ENCODE measurements at places on chromosomes 6 and 20.

GRCh38 chr20:7313047-7313446 is 545.6 kb downstream of the BMP2 start:
- DNase-seq = no peak

- no peak for DNase-seq
These were observed 9.1 kb downstream of the MAPK13 start for GRCh38 chr6:36139431-36139830.

DNA sequence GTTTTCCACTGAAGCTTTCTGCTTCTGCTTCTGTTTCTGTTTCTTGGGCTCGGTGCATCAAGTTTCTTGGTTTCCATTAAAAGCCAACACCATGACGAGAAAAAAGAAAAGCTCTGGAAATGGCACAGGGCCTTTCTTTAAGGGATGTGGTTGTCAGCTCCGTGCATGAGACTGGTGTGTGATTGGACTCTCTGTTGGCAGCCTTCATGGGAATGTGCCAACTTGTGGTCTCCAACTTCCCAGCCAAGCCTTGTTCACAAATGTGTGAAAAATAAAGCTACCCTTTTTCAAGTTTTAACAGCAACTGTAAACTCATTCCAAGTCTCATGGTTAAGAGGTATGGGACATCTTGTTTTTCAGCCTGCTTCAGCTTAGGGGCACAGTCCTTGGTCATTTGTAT is 68.7 kb upstream of the CST7 start:
- no peak for DNase-seq

DNA sequence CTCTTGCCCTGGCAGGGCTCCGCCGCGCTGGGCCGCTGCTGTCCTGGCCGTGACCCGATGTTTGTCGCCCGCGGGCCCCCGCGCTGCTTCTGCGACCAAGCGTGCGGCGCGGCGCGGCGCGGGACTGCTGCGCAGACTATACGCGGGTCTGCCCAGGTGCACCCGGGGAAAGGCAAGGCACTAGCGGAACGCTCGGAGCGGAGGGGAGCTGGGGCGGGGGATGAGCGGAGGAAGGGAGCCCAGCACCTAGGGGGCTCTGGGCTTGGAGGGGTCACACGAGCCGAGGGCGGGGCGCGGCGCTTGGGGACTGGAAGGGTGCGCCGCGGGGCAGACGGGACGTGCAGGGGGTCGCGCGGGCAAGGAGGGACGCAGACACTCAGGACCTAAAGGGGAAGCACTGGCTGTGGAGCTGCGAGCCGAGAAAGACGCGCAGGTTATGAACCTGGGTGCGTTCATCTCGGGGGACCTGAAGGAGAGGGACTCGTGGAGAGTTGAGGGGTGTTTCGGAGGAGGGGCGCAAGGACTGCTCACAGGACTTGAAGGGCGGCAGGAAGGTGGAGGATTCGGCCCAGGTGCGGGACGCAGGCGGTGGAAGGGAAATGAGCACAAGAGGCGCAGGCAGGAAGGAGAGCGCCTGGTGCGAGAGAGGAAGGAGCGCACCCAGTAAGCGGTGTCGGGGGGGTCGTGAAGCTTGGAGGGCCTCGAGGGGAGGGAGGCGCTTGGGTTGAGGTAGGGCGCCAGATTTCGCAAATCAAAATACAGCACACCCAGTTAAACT is 40.8 kb upstream of the ZNFX1 start:
- DNase-seq = peak; percentile 29

- DNase-seq = no peak
These were observed 84.7 kb downstream of the RNF182 start for GRCh38 chr6:14009431-14009830.

DNA sequence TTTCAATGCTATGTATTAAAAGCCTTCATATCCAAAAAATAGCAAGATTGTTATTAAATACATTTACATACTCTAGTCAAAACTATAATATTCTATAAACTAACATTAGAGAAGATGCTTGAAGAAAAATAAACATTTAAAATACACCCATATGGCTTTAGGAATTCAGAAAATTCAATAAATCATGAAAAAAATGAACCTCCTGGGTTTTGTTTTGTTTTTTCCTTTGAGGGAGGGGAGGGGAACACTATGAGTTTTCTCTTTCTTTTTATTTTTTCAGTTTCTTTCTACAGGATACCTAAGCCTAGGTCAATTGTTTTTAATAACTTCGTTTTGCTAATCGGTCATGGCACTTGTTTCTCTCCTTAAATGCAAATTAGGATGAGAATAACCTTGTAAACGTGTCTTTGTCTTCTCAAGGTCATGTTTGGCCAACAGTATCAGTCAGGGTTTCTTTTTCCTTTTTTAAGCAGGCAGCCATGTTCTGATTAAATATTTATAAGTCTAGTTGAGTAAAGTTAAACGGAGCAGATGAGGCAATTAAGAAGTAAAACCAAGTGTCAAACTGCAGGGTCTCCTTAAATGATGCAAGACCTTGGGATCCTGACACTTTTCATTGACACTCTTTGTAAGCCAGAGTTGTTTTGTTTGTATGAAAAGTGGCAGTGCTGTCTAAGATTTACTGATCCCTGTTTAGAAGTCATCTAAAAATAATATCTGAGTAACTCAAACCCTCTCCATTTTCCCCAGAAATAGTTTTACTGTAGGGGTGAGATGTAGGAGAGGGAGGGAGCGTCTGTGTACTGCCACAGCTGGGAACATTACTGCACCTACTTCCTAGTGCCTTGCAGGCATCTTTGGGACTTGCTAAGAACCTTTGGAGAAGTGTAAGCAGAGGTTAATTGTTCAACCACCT is 392.3 kb downstream of the PLCB1 start:
- no peak for DNase-seq

DNA sequence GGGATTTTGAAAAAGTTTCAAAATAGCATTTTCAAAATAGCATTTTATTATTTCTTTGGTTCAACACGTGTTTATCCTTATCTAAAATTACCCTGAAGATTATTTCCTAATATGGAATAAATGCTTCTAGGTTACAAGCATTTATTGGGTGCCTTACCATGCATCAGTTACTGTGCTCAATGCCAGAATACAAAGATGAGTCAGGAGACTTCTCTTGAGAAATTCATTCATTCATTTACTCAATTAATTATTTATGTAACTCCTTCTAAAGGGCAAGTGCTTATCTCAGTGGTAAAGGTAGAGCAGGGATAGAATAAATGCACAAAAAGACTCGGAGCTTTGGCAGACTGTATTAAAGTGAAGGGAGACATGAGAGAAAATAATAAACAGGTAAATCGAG is 150.1 kb upstream of the PDE7B start:
- DNase-seq = no peak

DNA sequence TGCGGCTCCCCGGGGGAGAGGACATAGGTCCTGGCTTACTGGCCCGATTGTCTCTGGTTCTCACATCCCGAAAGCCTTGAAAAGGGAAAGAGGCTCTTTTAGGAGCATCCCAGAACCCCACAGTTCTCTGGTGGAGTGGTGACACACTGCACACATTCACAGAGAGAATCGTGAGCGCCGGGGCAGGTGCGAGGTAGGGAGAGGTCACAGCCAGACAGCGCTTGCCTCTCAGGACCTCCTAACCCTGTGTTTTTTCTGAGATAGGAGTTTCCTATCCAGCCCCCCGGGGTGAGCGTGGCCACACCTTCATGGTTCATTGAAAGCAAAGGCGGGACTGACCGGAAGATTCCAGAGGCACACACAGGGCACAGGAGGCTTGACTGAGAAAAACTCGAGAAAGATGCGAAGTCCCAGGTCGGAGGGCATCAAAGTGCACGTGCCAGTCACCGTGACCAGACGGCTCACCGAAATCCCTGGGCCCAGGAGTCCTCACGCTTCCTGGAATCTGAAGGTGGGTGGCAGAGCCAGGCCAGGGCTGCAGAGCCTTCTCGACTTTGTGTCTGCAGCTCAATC is 46.5 kb upstream of the FRMD1 start:
- DNase-seq = no peak

GRCh38 chr6:145023116-145023726 is 712.1 kb downstream of the EPM2A start:
- DNase-seq = no peak

- no peak for DNase-seq
These were observed 63.6 kb upstream of the FAM184A start for GRCh38 chr6:119142041-119142440.

DNA sequence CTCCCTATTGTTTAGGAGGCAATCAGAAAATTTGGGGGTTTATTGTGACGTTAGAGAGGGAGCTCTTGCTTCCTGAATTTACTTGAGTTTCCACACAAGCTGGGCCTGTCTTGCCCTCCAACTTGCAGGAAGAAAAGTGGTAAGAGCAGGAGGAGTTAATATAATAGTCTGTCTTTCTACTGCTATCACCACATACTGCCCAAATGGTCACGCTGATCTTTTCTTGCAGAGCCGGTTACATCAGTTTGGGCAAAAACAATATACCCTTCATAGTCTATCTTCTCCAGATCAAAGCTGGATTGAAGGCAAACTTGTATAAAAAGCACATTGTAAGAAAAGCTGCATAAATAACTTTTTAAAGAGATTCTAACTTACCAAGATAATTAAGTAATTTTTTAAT is 46.3 kb upstream of the ECHDC1 start:
- DNase-seq = no peak

DNA sequence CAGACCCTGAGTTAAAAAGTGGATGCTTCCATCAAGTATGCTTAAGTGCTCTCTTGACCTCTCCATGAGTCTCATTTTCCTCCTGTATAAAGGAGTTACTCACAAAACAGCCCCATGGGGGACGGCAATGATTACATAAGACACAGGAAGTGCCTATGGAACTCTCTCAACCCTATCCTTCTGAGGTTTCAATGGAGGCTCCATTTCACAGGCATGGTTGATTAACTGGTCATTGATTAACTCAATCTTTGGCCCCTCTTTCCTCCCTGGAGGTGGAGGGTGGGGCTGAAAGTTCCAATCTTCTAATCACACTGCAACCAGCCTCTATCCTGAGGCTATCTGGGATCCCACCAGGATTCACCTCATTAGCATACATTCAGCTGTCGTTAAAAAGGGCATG is 29.3 kb downstream of the CST8 start:
- no peak for DNase-seq

DNA sequence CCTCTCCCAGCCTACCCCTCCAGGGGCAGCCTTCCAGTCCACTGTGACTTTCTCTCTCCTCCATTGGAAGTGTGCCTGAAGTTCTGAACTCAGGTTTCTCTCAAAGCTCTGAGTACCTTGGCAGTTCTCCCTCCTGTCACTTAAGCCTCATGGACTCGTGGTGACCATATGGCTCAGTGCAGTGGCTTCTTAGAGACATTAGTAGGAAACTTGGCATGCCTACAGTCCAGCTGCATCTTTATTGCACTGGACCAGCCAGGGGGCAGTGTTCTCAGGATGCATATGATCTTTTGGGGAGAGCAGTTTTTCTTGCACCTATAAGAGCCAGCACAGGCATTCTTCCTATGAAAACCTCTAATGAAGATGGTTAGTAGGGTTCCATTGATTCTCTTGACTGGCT is 47.5 kb upstream of the KCNK16 start:
- no peak for DNase-seq

GRCh38 chr20:5002077-5002413 is 735 bp upstream of the SLC23A2 start:
- no peak for DNase-seq

GRCh38 chr6:92050216-92050615 is 1369.1 kb downstream of the EPHA7 start:
- no peak for DNase-seq

DNA sequence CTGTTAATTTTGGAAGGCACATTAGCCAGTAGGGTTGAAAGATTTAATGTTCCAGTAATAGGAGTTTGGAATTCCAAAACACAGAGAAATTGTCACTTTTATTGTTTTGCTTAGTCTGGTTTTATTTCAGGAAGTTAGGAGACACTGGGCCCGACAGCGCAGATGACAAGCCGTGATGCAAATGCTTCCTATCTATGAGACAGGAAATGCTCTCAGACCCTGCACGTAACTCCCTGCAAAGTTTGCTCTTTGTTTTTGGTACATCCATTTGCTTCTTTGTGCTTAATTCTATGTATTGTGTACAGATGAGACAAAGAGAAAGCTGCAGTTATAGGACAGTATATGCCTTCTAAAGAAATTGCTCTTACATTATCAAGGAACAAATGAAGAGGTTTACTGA is 201.6 kb upstream of the SGK1 start:
- peak; percentile 31 for DNase-seq

- no peak for DNase-seq
These were observed 60.5 kb downstream of the NRN1 start for GRCh38 chr6:5946181-5946580.

GRCh38 chr6:10386756-10387654 is 27.9 kb downstream of the TFAP2A start:
- DNase-seq = no peak

DNA sequence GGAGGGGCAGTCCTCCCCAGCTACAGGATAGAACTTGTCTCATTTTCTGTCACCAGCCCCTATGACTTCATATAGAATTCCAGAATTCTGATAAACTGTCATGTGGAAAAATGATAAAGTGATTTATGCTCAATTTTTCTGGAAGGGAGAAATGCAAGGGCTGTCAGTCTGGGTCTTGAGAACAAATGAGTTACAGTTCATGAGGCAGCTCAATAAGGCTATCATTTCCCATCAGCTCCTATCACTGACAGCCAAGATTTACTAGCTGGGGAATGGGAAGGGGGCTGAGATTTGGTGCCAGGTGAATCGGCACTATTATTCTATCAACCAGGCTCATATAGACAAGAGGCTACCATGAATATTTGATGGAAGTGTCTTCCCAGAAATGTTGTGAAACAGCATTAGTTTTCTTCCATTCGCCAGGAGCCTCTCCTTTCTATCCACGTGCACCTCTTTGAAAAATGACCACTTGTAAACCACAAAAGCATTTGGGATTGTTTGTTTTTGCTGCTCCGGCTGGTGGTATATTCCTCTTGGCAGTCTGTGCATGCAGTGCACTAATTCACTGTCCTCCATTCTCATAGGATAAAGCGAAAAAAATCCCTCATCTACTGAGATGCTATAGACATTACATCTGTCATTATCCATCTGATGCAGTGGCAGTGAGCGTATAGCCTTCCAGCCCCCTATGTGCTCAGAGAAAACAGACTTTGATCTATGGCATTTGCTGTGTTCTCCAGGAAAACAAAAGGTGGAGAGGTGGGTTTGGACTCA is 528.7 kb upstream of the RNF217 start:
- DNase-seq = no peak

GRCh38 chr6:157148391-157149323 is 174.7 kb downstream of the TMEM242 start:
- DNase-seq = no peak

GRCh38 chr6:150272976-150273315 is 95.9 kb upstream of the IYD start:
- no peak for DNase-seq

GRCh38 chr6:149961728-149962425 is 1.9 kb upstream of the ULBP1 start:
- peak; percentile 69 for DNase-seq

DNA sequence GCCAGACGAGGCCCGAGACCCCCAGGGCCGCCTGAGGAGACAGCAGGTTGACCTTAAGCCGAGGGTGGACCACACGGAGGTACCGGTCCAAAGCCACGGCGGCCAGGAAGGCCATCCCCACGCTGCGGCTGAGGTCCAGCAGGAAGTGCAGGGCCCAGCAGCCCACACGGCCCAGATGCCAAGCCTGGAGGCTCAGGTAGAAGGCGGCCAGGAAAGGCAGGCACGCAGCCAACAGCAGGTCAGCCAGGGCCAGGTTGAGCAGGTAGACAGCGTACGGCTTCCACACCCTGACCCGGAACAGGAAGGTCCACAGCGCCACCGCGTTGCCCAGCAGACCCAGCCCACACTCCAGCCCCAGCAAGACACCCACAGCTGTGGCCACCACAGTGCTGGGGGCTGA is 366 bp downstream of the GPR31 start:
- no peak for DNase-seq

- no peak for DNase-seq
These were observed 53.6 kb downstream of the CDC40 start for GRCh38 chr6:110233770-110234374.
